ENCODE measurements at places on chromosomes 6 and 20. TPM values are rescaled to one million over a fixed set of nuclear protein-coding genes. Genes with fewer than 3 reads are reported as not detected.

GRCh38 chr20:57831326-57831992 is 121.6 kb upstream of the PMEPA1 start:
- H3K4me1 ChIP-seq, result no peaks in the 10 kb centered on the region
- H3K27me3 ChIP-seq, result peaks cover 6% of the 10 kb centered on the region
- no peak overlapping the region for H3K4me3 ChIP-seq
- H3K27ac ChIP-seq, result no peak overlapping the region

- H3K4me1 ChIP-seq, result no peaks in the 10 kb centered on the region
- no peak overlapping the region for H3K4me3 ChIP-seq
- peaks cover 64% of the 10 kb centered on the region for H3K27me3 ChIP-seq
- no peaks in the 10 kb centered on the region for H3K36me3 ChIP-seq
These were observed 49.1 kb downstream of the GRM4 start for GRCh38 chr6:34096814-34097213.

DLGAP4 gene
- 32.3 TPM for total RNA-seq

SYNJ2 gene
- total RNA-seq, result 45.2 TPM

SLC17A9 gene
- 1.4 TPM for total RNA-seq

TMEM14B gene
- total RNA-seq, result 66.5 TPM
